Stimulated activated CD8-positive, alpha-beta memory T cell treated with anti-CD3 and anti-CD28 coated beads, Interleukin-15, amount 100 ng/mL, for 1 hour (primary cell): ENCODE measurements at places on chromosomes 6 and 20.
A peak's percentile ranks its signal among the peaks of the same experiment; 100 is the strongest.

- DNase-seq, result no peak
Observed at GRCh38 chr20:40686893-40687292, 2.1 kb downstream of the MAFB start.

GRCh38 chr6:37007340-37008043 lies 2.0 kb downstream of the FGD2 start:
- no peak for DNase-seq

- no peak for DNase-seq
Observed at GRCh38 chr20:49167811-49168507, 20.2 kb downstream of the STAU1 start.

DNA sequence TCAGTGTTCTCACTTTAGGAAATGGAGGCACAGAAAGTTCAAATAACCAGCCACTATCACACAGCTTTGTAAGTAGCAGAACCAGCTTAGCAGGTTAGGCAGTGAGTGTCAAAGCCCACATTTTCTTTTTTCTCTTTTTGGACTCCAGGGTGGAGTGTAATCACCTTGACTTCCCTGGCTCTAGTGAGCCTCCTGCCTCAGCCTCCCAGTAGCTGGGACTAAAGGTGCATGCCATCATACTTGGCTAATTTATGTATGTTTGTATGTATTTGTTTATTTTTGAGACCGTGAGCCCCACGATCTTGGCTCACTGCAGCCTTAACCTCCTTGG lies 7.8 kb upstream of the NCOA3 start:
- DNase-seq, result no peak

DNA sequence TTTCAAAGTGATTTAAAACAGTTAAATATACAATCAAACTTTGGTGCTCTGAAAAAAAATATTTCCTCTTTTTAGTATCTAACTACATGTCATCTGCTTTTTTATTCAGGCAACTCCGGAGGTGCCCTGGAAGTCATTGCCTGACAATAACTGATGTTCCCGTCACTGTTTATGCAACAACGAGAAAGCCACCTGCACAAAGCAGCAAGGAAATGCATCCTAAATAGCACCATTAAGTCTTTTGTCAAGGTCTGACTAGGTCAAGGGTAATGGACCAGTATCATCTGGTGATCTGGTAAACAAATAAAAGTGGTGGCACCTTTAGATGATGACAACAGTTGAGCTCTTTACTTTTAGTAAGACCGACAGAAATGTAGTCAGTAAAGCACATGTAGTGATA lies 13.2 kb downstream of the FAM229B start:
- no peak for DNase-seq

- no peak for DNase-seq
Observed at GRCh38 chr6:154981079-154981870, 13.8 kb upstream of the TIAM2 start.

DNA sequence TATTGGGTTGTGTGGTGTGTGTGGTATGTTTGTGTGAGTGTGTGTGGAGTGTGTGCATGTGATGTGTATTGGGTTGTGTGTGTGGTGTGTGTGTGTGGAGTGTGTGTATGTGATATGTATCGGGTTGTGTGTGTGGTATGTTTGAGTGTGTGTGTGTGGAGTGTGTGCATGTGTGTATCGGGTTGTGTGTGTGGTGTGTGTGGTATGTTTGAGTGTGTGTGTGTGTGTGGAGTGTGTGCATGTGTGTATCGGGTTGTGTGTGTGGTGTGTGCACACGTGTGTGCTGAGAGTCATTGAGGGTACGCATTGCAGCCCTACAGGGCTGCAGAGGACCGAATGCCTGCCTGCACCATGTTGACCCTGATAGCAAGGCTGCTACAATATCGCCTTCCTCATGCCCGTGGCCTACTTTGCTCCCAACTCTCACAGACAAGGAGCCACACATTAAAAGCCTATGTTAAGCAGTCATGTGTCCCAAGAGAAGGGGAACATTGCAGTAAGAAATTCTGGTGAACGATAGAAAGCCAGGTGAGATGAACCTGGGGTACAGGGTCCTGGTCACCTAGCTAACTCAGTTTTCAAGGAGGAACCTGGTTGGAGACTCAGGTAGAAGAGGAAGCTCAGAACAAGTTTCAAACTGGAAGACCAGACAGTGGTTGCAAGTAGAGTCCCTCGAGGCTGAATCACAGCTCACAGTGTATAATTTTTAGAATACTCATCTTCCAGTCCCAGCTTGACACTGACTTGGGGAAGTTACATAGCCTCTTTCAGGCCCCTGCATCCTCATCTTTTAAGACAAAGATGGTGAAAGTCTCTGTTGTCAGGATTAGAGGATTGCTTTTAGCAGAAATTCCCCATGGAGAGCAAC lies 45.7 kb upstream of the TMEM170B start:
- DNase-seq, result no peak

DNA sequence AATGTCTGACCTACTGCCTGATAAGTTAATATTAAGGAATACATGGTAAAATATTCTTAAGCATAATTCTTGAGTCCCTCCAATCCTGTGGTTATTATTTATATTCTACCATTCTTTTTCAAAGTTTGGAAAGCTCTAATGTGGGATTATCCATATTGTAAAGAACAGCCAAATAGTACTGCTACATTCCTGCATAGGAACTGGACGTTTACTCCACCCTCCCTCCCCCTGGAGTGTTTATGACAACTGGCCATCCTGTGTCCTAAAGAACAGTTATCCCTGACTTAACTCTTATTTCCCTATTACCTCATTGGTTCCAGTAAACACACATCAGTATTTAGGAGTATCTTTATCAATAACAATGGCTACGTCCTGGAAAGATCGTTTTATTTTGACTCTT lies 308.7 kb upstream of the TFAP2D start:
- DNase-seq, result no peak

- no peak for DNase-seq
Observed at GRCh38 chr6:2526766-2527165, 224.0 kb downstream of the MYLK4 start.

DNA sequence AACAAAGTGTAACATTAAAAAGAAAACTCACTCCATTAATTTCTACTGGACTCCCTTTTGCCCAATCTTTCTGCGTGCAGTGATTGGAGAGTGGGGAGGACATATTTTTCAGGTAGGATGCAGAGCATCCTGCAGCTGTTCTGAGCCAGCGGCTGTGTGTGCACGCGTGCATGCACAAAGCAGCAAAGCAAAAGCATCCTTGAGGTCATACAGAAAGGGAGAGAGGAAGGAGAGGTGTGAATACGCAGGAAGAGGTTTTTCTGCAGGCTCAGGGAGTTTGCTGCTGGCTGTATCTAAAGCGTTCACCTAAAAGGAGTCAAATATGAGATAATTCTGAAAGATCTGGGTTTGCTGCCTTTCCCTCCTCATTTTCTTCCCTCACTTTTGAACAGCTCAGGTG lies 108.4 kb downstream of the HUS1B start:
- DNase-seq, result no peak

GRCh38 chr6:3356056-3356823 lies 97.5 kb downstream of the PSMG4 start:
- DNase-seq, result peak; percentile 38

- no peak for DNase-seq
Observed at GRCh38 chr6:6512711-6513110, 75.8 kb upstream of the LY86 start.

DNA sequence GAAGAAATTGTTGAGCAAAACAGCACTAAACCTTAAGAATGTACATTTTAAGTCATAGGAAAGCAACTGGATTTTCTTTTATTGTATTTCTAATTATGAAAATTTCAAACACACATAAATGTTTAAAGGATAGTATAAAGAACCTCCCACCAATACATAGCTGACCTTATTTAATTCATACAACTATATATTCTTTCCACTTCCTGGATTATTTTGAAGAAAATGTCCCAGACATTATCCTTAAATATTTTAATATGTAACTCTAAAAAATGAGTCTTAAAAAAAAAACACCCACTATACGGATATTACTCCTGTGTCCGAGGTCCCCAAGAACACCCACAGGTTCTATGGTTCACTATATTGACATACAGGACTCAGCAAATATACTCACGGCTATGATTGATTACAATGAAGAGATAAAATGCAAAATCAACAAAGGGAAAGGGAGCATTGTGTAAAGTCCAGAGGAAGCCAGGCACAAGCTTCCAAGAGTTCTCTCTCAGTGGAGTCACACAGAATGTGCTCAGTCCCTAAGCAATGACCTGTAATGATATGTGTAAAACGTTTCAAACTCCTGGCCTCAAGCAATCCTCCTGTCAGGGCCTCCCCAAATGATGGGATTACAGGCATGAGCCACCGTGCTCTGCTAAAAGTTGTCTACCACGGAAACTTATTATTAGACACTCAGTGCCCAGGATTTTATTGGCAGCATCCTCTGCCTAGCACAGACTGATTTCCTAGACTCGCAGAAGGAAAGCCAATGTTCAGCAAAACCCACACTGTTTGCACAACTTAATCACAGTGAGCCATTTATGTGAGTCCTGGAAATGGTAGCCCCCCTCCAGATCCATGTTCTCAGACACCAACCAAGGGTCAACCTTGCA lies 23.2 kb downstream of the GLYATL3 start:
- DNase-seq, result no peak

DNA sequence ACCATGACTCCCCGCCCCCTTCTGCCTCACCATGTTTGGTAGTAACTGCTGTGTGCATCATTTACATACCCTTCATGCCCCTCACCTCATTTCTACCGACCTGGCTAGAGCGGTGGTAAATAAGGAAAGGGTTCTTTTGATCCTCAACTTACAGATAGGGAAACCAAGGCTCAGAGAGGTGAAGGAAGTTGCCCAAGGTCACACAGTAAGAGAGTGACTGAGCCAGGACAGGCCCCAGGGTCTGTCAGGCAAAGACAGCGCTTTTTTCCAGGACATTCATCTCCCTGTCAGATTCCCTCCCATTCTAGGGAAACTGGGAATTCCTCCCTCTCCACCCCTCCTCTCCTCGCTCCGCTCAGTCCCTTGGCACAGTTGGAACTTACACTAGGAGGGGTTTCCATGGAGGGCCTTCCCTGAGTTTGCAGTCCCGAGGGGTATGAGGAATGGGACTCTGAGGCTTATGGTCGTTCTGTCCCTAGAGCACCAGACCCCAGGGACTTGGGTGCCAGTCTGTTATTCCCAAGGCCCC lies 2.0 kb downstream of the VSTM2L start:
- DNase-seq, result no peak

GRCh38 chr20:15571056-15571455 lies 1002.2 kb downstream of the KIF16B start:
- no peak for DNase-seq

DNA sequence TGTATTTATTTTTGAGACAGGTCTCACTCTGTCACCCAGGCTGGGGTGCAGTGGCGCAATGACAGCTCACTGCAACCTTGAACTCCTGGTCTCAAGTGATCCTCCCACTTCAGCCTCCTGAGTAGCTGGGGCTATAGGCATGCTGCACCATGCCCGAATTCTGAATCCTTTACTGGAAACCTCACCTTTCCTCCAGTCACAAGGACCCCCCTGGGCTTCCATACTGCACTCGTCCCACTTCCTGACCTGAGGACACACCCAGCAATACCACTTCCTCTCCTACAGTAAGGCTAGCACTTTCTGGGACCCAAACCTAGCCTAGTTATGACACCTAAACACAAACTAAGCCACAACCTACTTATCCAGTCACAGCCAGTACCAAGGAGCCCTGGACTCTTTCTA lies 68.2 kb downstream of the FAM217A start:
- no peak for DNase-seq

- no peak for DNase-seq
Observed at GRCh38 chr6:70390067-70390466, 23.2 kb upstream of the FAM135A start.

- DNase-seq, result no peak
Observed at GRCh38 chr6:43673444-43674084, 14.0 kb downstream of the MRPS18A start.

- no peak for DNase-seq
Observed at GRCh38 chr20:14507711-14508110, 170.3 kb upstream of the FLRT3 start.

GRCh38 chr6:32613475-32613874 lies 23.7 kb upstream of the HLA-DQA1 start:
- no peak for DNase-seq

GRCh38 chr6:155543166-155543847 lies 87.7 kb upstream of the NOX3 start:
- no peak for DNase-seq

GRCh38 chr6:147678253-147678652 lies 169.8 kb downstream of the SAMD5 start:
- DNase-seq, result no peak

DNA sequence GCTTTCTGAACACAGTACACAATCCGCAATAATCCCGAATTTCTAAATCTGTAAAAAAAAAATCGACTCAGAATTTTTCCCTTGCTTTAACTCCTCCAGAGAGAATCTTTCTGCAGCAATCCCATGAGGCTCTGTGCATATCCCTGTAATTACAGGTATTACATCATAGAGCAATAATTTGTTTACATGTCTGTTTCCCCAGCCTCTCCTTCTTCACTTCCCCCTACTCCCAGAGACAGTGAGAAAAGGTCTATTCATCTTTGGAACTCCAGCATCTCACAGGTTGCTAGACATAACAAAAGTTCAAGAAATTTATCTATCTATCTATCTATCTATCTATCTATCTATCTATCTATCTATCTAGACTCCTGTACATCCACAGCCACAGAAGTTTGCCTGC lies 26.0 kb downstream of the KLHL31 start:
- no peak for DNase-seq

- DNase-seq, result no peak
Observed at GRCh38 chr20:60785785-60786184, 466.3 kb upstream of the CDH4 start.

GRCh38 chr6:149078211-149078782 lies 239.2 kb upstream of the TAB2 start:
- no peak for DNase-seq

DNA sequence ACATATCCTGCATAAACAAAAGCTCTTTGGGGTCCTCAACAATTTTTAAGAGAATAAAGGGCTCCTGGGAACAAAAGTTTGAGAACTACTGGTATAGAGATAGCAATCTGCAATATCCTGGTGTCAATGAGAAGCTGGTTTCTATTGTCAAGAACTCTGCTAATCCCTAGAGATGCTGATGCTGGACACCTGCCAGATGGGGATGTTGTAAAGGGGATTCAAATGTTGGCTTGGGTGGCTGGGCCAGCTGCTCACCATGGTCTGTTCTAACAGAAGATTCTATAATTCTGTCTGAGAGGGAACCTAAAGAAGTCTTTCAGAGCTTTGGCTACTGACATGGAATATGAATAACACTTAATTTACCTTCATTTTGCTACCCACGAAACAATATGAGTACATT lies 137.8 kb downstream of the BTBD9 start:
- DNase-seq, result no peak

- DNase-seq, result no peak
Observed at GRCh38 chr6:160300076-160300695, 41.6 kb upstream of the SLC22A2 start.

GRCh38 chr20:61169874-61170273 lies 82.2 kb upstream of the CDH4 start:
- no peak for DNase-seq

DNA sequence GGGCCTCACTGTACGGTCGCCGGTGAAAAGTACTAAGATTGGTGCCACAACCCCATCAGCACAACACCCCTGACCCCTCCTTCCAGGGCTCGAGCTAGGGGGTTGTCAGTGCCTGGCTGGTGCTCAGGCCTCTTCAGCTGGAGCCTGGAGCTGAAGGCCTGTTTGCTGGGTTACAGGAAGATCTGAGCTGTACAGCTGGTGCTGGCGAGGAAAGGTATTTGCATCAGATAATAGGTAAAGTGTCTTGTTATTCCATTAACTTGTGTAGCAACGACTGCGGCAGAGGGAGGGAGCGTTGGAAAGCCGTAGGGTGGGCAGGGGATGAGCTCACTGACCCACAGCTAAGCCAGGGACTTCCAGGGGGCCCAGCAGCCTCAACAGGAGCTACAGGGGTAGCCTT lies 15.8 kb upstream of the SIRPA start:
- no peak for DNase-seq
